ENCODE measurements at places on chromosomes 12 and 14.

DNA sequence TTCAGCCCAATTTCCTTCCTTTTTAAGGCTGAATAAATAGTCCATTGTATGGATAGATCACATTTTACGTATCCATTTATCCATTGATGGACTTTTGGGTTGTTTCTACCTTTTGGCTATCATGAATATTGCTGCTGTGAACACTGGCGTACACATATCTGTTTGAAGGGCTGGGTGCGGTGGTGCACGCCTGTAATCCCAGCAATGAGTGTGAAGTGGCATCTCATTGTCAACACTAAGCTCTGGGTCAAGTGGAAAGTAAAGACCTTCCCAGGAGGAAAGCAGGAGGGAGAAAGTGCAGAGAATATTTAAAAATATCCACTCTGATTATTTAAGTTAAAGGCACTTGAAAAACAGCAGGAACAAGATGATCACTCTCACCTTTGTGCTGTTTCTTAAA, 11.7 kb upstream of the PLA2G1B start:
- DNase-seq, result no peak

- no peak for DNase-seq
These were observed 120.9 kb upstream of the COCH start for GRCh38 chr14:30753452-30753851.

DNA sequence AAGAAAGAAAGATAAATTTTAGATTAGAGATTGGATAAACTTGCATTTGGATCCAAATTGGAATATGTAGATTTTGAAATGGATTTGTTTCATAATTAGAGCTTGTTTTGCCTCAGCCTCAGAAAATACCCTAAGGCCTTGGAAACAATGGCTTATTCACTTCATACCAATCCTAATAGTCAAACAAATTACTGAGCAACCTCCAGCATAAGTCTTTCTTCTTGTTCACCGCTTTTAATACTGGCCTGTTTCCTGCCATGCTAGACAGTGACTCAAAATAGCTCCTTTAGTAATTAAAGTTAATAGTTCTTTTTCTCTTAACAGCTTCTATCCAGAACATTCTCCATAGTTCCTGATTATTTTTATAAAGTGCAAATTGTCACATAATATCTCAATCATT, 110.9 kb upstream of the DNM1L start:
- no peak for DNase-seq

DNA sequence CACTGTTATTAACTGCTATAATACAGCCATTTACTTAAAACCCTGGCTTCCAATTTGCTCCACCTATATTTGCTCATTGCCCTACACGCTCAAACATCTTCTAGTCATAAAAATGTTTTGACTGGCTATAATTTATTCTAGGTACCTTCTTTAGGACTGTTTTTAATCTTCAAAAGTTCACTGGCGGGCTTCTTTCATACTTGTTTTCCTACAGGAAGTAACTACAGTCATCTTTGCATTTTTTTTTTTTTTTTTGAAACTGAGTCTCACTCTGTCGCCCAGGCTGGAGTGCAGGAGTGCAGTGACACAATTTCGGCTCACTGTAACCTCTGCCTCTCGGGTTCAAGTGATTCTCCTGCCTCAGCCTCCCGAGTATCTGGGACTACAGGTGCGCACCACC, 32.5 kb downstream of the MPHOSPH9 start:
- no peak for DNase-seq

DNA sequence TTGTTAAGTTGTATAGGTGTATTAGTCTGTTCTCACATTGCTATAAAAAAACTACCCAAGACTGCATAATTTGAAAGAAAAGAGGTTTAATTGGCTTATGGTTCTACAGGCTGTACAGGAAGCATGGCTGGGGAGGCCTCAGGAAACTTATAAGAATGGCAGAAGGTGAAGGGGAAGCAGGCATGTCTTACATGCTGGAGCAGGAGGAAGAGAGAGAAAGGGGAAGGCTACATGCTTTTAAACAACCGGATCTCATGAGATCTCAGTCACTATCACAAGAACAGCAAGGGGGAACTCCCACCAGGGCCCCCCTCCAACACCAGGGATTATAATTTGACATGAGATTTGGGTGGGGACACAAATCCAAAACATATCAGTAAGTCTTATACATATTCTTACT, 60.5 kb upstream of the OR10AD1 start:
- DNase-seq, result no peak

DNA sequence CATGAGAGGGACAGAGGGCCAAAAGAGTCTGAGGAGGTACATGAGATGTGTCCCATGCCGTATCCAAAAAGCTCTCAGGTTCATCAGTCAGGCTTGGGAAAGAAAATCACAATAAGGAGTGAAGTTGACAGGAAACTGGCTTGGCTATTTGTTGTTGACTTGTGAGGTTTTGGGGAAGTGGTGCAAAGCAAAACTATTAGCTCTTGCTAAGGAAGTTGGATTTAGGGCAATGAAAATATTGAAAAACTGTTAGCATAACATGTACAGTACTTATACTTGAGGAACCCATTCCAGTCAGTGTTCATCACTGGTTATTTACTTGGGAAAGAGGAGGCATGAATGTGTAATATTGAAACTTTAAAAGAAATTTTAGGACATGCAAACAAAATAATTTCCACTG, 145.9 kb downstream of the DUSP6 start:
- no peak for DNase-seq

GRCh38 chr14:34338056-34338455, 124.0 kb downstream of the SPTSSA start:
- DNase-seq, result no peak

DNA sequence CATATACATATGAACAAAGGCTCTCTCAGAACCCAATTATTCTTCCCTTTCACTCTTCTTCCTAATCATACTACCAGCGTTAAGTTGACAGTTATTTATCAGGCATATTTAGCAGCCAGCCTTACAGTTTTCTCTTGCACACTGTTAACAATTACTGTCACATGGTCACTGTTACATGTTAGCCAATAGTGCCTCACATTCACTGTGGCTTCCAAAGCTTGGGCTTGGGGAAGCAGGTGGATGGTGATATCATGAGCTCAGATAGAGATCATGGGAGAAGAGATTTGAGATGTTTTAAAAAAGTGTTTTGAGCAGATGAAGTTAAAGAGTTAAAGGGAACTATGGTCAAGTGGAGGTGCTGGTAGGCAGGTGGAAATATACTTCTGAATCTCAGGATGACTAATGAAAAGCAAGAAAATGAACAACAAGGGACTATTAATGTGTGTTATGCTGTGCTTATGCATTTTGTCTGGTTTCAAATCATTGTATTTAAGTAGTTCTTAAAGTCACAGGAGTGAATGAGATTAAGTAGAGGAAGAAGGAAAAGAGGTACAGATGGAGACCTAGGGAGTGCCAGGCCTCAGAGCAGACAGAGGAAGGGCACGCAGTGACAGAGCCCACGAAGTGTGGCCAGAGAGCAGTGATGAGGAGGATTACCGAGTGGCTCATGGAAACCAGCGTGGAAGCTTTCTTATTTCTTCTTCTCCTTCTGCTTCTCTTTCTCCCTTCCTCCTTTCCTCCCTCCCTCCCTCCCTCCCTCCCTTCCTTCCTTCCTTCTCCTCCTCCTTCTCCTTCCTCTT, 39.6 kb downstream of the BICD1 start:
- DNase-seq, result no peak

- no peak for DNase-seq
These were observed 67.3 kb downstream of the RCOR1 start for GRCh38 chr14:102659797-102660196.

DNA sequence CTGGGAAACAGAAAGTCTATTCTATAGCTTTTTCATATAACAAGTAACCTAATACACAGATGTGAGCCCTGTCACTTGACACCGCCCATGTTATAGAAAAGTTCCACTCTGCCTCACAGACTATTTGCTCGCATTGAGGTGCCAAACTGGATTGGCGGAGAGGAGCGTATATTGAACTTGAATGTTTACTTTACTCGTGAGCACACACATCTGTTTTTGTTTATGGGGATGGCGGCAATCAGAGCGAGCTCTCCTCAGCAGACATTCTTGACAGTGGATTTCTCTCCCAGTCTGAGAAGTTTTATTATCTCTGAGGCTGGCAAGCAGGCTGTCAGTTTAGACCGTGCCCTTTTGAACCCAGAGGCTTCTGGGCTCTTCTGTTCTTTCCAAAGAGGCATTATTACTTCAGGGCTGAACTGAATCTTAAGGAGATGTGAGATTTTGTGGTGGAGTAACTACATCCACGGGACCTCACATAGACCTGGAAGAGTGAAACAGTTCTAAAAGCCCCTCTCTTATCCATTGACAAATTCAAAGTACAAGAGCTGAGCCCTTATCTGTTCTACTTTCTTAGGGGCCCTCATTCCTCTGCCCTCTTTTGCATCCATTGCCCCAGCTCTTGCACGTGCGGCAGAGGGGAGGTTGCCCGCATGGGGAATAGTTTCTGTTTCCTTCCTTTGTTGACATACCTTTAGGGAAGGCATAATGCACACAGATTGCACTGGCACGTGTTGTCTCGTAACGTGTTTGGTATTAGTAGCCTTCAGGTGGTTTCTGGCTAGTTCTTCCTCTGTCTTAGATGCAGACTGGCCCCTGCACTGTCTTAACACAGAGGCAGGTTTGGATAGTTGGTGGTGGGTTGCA, 68.2 kb downstream of the DRAM1 start:
- no peak for DNase-seq

DNA sequence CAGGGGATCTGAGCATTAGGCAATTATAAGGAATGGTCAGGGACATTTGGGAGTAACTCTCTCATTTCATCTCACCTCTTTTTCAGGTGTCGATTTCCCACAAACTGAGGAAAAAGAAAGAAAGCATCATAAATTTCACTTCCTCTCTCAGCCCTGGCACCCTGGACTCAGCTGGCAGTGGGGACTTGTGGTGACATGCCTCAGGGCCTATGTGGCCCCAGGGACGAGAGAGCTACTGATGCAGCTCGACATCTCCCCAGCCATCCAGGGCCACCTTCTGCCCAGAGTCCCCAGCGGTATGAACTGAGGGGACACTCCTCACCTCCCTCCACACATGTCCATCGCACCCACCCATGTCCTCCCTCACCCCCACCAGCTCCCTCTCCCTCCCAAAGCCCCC, 11.7 kb downstream of the TNFRSF1A start:
- no peak for DNase-seq

- DNase-seq, result no peak
These were observed 484 bp downstream of the MIS18BP1 start for GRCh38 chr14:45252366-45253069.

- no peak for DNase-seq
These were observed 611.8 kb downstream of the ETNK1 start for GRCh38 chr12:23236811-23237210.

DNA sequence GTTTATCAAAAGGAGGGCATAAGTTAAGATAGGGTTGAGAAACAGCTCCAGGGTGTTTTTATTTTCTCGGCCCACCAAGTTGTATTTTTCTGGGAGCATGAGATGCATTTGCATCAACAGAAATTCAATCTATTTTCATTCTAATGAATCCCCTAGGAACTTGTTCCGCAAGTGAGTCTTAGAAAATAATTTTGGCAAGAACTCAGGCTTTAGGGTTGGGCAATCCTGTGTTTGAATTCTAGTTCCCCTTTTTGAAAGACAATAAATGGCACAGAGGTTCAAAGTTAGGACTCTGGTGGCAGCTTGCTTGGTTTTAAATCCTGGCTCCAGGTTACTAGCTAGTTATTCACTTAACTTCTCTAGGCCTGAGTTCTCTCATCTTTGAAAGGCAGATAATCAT, 23.7 kb downstream of the SLC5A8 start:
- no peak for DNase-seq

DNA sequence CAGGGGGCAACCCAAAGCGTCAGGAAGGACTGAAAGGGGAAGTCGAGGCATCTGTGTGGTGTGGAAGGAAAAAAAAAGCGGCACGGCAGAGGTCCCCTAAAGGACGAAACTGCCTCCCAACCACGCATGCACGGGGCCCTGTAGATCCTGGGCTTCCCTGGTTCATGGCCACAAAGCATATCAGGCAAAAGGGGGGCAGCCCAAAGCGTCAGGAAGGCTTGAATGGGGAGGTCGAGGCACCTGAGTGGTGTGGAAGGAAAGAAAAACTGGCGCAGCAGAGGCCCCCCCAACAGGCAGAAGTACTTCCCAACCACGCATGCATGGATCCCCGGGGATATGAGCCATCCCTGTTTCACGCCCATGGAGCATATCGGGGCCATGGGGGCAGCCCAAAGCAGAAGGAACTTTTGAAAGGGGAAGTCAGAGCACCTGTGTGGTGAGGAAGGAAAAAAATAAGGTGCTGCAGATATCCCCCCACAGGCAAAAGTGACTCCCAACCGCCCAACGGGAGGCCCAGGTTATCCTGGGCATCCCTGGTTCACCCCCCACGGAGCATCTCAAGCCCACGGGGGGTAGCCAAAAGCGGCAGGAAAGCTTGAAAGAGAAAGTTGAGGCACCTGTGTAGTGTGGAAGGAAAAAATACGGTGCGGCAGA, 581.2 kb downstream of the ALG10 start:
- no peak for DNase-seq

- no peak for DNase-seq
These were observed 294.5 kb downstream of the CACNA1C start for GRCh38 chr12:2347137-2347843.

DNA sequence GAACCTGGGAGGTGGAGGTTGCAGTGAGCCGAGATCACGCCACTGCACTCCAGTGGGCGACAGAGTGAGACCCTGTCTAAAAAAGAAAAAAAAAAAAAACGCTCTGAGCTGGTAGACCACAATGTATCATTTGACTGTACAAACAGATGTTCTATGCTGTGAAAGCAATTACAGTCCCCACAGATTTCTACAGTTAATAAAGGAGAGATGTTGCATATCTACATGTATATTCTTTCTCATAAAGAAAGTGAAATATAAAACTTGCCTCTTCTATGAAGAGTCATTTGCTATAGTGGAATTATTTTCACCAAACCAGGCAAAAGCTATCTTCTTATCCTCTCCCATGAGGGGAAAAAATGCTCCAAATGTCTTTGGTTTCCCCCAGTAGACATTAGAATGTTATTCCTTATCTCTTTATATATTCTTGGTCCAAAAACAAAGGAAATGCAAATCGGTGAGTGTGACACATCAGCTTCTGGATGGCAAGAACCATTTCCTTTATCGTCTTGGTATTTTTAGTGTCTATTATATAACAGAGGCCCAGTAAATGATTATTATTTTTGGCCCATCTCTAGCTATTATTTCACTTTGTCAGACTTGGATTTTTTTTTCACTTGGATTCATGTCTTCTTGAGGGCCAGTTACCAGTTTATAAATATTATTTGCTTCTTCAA, 230.4 kb downstream of the SSPN start:
- DNase-seq, result no peak

GRCh38 chr12:14256121-14256520, 109.4 kb upstream of the ATF7IP start:
- no peak for DNase-seq

- DNase-seq, result no peak
These were observed at the start of gene FLRT2 for GRCh38 chr14:85529803-85530574. Gene FLRT2, plus strand, starts transcription at chr14:85530144. Its CDS starts 91,371 bp downstream, at chr14:85621515.

GRCh38 chr12:124170760-124171159, 124.1 kb upstream of the RFLNA start:
- DNase-seq, result no peak
